ENCODE measurements at places on chromosomes 16 and 17. TPM values are rescaled to one million over a fixed set of nuclear protein-coding genes. Genes with fewer than 3 reads are reported as not detected.

DNA sequence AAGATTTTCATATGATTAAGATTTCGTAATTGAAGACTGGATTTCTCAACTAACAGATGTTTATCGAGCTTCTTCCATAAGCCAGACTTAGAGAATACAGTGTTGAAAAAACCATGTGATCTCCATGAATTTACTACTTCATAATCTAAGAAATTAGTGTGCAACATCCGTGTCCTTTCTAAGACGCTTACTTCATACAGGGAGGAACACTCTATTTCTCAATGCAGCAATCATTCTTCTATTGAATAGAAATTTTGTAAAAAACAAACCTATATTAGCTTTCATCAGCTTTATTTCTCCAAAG is 946.3 kb downstream of the KCNJ2 start:
- no peak for DNase-seq

The HBA1 gene
- total RNA-seq: not detected

The CDT1 gene
- 95.4 TPM for total RNA-seq

The XYLT1 gene
- total RNA-seq: 1.3 TPM

The ADGRG3 gene
- total RNA-seq: not detected

GRCh38 chr16:17921357-17921978 is 415.1 kb downstream of the NPIPA8 start:
- DNase-seq: peak; percentile 19

- DNase-seq: no peak
These were observed 1.6 kb upstream of the GNA13 start for GRCh38 chr17:65058146-65058545.

DNA sequence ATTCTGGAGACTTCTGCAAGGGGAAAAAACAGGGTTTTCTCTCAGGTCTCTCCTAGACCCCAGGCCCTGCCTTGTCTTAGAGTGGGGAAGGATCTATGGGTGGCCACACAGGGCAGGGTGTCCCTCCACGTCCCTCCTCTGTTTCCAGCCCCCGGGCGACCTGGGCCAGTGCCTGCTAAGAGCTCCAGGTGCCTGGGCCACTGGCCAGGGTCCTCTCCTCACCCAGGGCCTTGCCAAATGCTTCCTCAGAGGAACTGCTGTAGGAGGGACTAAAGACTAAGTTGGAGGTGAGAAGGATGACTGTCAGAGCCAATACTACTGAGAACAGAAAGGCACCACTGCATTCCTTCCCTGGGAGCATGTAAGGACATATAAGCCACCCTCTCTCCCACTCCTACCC is 11.4 kb downstream of the NOS2 start:
- DNase-seq: no peak

DNA sequence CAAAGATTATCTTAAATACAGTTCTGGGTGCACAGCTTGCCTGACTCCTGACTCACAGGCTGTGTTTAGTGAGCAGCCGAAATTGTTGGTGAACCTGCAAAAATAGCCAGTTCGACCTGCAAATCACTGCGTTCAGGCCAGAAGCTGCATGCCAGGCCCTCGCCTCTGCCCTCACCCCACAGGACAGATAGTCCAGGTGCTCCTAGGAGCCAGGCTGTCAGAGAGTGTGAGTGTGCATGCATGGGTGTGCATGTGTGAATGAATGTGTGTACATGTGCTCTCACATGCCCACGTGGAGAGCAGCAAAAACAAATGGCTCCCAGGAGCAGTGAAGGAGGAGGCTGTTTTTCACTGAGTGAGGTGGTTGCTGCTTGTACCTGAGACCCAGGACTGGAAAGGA is 131.8 kb downstream of the ABCC12 start:
- DNase-seq: no peak

All from PC-9 (cell line).